ENCODE measurements at places on chromosomes 1 and 21.

DNA sequence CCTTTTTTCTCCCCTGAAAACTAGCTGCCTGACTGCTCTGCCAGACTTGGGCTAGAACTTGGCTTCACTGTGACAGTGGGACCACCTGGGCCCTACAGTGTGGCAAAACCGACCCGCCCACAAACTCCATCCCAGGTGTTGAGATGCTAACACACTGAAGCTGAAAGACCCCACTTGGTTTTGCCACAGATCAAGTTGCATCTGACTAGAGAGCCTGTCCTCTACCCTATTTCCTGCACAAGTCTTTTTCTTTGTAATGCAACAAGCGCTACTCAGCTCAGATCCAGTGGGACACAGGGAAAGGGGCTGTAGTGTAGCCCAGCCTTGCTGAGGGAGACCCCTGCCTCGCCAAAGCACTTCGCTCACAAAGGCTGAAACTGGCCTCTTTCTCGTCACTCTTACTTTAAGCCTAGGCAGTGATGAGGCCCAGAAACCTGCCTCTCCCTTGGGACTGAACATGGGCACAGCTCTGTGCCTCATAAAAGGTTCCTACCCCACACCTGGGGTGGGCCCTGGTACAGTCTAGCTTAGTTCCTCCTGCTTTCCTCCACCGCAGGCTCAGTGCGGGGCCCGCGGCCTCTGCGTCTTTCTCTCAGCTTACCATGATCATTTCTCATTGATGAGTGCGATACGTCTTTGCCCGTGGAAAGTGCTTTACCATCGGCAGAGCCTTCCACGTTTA, 9.7 kb downstream of the ALPL start:
- no peak for DNase-seq

DNA sequence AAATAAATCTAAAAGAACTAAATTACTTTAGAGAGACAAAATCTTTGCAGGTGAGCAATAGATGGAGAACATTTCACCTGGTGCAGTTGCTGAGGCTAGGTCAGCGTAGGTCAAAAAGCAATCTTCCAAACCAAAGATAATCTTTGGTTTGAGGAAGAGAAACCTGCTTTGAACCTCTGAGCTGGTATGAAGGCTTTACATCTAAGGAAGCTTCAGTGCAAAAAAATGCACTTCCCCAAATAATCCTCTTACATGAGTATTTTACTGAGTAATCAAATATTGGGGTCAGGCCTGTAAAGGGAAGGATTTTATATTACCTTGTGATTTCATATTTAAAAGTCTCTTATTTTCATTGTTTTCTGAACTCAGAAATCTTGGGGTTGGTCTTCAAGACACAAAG, 223.6 kb downstream of the SRGAP2C start:
- no peak for DNase-seq

DNA sequence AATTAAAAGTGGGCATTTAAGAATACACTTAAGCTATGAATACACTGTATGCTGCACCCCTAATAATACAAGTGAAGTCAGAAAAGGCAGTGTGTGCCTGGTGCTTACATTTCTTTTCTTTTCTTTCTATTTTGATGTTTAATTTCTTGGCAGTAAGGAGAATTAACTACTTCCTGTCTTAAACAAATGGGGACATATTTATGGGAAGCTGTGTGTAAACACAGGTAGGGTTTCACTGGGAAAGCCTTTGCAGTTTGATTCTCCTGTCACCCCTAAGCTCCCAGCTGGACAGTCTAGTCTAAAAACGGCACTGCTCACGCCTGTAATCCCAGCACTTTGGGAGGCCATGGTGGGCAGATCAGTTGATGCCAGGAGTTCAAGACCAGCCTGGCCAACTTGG, 146.0 kb downstream of the MIS18A start:
- no peak for DNase-seq

- no peak for DNase-seq
Measured at GRCh38 chr21:37413553-37414291, 47.1 kb downstream of the DYRK1A start.

DNA sequence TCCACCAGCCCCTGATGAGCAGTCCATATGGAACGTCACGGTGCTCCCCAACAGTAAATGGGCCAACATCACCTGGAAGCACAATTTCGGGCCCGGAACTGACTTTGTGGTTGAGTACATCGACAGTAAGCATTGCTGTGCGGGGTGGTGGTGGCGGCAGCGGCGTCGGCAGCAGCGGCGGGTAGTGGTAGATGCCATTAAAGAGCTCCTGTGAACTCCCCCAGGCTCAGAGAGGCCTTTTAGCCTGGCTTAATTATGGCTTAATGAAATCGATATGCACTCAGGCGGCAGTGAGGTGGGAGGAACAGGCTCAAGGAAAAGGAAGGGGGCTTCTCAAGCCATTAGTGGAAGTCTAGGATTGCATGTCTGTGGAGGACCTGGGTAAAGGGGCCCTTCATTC, 41.9 kb upstream of the CNTN2 start:
- no peak for DNase-seq

- no peak for DNase-seq
Measured at GRCh38 chr21:45502600-45502999, 39.6 kb downstream of the SLC19A1 start.
